ENCODE measurements at places on chromosomes 16 and 17.

DNA sequence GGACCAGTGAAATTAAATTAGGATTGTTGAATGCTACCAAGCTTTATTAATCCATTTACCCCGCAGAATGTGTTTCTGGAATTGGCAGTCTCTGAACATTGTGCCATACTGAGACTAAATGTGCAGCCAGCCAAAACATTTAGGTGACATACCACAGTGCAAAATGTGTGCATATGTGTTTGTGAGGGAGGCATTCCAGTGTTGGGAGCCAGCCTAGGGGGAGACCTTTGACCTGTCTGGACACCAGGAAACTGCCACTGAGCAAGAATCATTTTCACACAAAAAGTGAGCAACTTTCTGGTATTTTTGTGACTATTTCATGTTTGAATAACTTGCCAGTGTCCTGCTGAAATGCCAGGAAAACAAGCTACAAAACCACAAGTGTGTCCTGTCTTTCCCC lies 64.7 kb upstream of the SLC12A3 start:
- DNase-seq: peak; percentile 13

DNA sequence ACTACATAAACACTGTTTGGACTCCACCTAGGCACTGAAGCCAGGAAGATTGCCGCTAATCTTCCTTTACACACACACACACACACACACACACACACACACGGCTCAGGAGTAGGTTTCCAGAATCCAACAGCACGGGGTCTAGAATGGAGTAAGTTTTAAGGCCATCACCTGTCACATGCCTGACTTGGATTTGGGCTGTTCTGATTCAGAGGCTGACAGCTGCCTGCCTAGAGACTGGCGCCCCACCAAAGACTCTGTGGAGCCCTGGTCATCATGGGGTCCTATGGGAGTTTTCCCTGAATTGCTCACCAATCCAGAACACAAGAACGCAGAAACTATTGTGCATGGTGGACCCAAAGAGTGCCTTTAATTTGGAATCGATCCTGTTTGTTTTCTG lies 10.9 kb downstream of the CDRT4 start:
- no peak for DNase-seq

- DNase-seq: no peak
Observed at GRCh38 chr16:46748775-46749705, 896 bp upstream of the MYLK3 start.

GRCh38 chr17:10071141-10071540 lies 127.3 kb downstream of the GAS7 start:
- DNase-seq: no peak

DNA sequence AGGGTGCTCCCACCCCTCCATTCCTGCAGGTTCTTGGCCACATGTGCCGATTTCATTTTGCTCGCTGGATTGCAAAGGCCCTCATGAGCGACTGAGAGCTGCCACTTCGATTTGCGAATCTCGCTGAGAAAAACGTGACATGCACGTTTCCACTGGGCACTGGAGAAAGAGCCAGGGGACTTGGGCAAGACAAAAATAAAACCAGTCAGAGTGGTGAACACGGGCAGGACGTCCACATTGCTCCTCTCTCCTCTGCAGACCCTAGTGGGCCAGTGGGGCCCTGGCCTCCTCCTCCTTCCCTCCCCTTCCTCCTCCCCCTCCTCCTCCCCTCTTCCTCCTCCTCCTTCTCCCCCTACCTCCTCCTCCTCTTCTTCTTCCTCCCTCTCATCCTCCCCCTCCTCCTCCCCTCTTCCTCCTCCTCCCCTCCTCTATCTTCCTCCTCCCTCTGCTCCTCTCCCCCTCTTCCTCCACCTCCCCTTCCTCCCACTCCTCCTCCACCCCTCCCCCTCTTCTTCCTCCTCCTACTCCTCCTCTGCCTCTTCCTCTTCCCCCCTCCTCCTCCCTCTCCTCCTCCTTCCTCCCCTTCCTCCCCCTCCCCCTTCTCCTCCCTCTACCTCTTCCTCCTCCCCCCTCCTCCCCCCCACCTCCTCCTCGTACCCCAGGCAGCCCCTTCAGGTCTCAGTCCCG lies 28.1 kb upstream of the ENPP7 start:
- no peak for DNase-seq

- no peak for DNase-seq
Observed at GRCh38 chr17:39697961-39698360, 1.9 kb upstream of the ERBB2 start.

GRCh38 chr16:84574191-84574590 lies 43.7 kb downstream of the COTL1 start:
- no peak for DNase-seq

DNA sequence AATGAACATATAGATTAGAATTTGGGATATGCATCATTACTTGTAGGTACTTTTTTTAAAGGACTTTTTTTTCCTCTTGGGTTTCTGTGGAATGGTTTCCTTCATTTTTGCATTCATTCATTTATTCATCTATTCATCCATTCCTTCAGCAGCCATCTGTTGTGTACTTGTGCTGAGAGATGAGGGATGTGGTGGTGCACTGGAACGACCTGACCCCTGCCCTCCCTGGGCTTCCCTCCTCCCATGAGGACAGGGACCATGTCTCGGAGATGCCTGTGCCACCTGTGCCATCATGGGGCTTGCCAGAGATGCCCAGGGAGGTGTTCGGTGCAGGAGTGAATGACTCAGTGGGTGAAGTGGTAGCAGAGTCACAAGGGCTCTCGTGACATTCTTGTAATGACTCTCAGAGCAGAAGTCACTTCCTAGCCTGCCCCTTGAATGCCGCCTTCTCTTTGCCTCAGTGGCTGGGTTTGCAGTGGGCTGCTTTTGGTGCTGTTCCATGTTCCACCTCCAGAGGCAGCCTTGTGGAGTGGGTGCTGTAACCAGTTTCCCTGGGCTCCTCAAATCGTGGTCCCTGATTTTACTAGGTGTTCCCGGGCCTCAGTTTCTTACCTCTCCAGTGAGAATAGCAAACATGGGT lies 43.9 kb downstream of the CLEC16A start:
- no peak for DNase-seq

DNA sequence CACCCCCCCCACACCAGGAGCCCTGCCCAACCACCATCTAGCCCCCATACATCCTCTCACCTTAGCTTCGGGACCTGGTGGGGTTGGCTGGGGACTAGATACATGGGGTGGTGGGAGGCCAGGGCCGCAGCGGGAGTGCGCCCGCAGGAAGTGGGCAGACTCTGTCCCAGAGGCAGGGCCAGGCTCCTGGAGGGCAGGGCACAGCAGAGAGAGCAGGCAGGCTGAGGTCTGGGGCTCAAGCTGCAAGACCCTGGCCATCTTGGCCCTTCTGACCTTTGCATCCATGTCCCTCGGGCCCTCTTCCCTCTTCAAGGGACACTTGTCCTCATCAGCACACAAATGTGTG lies 2.7 kb downstream of the ENKD1 start:
- DNase-seq: no peak

DNA sequence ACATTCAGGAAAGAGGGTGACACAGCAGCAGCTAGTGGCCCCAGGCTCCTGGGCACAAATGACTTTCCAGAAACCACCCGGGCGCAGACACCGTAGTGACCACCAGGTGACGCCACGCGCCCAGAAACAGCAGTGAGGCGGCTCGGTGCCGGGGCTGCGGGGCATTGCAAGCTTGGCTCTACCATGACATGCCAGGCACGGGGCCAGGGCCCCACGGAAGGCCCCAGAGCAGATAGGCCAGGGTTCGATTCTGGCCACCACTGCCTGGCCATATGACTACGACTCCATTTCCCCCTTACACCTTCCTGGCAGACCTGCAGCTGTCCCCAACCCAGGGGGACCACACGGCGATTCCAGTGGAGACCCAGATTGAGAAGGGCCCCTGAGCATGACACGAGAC lies 6.7 kb downstream of the RHBDF1 start:
- peak; percentile 67 for DNase-seq

DNA sequence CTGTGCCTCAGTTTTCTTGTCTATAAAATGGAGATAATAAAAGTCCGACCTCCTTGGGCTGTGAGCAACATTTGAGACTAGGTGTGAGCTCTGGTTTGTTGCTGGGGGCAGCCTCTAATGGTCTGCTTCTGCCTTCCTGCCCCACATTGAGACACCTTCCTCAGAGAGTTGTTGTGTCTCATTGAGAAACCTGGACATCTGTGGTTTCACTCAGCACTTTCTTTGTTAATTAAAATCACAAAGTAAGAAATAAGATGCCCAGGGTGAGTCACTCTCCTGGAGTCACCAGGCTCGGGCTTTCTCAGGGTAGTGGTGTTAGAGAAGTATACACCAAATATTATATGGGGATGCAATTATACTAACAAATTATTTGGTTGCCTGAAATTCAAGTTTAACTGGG lies 389.2 kb upstream of the SALL1 start:
- peak; percentile 58 for DNase-seq

DNA sequence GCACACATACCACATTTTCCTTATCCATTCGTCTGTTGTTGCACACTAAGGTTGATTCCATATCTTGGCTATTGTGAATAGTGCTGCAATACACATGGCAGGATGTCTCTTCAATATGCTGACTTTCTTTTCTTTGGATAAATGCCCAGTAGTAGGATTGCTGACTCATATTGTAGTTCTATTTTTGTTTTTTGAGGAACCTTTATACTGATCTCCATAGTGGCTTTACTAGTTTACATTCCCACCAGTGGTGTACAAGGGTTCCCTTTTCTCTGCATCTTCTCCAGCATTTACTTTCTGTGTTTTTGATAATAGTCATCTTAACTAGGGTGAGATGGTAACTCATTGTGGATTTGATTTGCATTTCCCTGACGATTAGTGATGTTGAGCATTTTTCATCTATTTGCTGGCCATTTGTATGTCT lies 118.1 kb downstream of the STXBP4 start:
- peak; percentile 92 for DNase-seq

DNA sequence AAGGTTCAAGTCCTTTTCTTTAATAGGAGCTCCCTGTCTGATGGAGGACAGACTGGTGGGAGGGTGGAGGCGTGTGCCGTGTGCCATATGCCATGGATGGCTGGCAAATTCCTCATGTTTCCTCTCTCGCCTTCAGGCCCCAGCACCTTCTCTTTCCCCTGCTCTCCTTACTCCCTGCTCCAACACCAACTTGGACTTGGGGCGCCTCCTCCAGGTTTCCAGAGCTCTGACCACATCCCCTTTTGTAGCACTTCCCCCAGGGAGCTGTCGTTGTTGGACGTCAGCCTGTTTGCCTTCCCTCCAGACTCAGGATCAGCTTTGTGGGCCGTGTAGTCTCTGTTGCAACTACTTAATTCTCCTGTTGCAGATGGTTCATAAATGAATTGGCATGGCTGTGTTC lies 30.7 kb downstream of the TMC7 start:
- no peak for DNase-seq

- DNase-seq: no peak
Observed at GRCh38 chr16:2748757-2749455, 3.5 kb upstream of the SRRM2 start.

GRCh38 chr17:57720386-57721035 lies 24.6 kb downstream of the CCDC182 start:
- DNase-seq: no peak

DNA sequence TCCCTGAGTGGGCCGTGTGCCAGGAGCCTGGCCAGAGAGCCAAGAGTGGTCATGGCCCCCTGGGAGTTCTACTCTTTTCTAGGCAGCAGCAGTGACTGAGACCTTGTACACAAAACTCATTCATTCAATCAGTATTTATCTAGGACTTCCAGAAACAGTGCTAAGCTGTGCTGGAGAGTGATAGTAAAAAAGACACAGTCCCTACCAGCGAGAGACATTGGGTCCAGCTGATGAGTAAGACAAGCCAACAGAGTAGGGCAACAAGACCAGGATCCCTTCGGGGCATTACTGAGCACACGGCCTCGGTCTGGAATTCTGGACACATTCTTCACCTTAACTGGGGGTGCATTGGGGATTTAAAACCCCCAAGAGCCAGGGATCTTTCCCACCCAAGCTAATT lies 20.2 kb downstream of the CBX4 start:
- DNase-seq: no peak

- no peak for DNase-seq
Observed at GRCh38 chr17:45279898-45280297, 18.0 kb upstream of the SPATA32 start.

DNA sequence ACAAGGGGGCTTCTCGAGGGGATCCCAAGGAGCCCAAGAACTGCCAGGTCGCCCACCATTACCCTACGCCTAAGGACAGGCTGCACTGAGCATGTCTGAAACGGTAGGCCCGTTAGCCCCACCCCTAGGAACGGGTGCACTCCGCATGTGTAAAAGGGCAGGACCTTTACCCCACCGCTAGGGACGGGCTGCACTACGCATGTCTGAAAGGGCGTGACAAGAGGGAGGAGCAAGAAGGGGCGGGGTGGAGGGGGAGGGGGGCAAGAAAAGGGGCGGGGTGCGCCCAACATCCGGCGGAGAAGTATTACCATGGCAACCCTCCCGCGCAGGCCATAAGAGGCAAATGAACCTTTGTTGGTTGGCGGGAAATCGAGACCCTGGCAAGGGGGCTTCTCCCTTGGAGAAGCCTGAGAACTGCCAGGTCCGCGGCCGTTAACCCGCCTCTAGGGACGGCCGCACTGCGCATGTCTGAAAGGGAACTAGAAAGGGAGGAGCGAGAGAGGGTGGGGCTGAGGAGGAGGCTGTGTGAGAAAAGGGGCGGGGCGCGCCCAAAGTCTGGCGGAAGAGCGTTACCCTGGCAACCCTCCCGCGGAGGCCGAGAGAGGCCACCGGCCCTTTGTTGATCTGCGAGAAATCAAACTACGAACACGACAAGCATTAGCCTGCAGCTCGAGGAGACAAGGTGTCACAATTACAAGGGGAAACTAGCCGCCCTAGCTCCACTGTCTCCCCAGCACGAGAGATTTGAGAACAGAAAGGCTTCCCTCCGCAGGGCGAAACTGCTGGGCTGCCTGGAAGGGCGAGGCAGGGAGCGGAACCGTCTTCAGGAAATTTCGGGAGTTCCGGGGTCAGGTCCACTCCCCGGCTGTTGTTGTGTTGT lies 2046.8 kb downstream of the TP53TG3F start:
- no peak for DNase-seq

DNA sequence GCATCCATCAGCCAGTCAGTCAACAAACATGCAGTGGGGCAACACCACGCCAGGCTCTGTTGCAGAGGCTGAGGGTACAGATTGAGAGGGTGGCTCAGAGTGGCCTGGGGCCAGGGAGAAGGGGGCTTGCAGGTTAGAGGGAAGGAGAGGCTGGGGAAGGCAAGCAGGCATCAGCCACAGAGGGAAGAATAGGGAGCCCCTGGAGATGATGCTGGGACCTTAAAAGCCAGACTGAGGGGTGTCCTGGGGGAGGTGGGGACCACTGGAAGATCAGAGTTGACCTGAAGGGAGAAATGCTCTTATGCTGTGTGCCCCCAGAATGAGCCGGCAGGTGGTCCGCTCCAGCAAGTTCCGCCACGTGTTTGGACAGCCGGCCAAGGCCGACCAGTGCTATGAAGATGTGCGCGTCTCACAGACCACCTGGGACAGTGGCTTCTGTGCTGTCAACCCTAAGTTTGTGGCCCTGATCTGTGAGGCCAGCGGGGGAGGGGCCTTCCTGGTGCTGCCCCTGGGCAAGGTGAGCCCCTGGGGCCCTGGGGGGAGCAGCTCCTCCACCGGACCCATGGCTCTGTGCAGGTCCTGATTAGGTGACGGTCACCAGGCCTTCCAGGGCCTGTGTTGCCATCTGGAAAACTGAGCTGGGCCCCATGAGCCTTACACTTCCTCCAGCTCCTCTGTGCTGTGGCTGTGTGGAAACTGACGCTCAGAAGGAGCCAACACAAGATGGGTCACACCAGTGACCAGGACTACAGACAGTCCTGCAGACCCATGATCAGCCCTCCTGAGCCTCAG lies 1.7 kb downstream of the CORO1A start:
- no peak for DNase-seq

GRCh38 chr16:66588981-66589713 lies 9.9 kb downstream of the CMTM2 start:
- DNase-seq: no peak

- DNase-seq: no peak
Observed at GRCh38 chr17:34156401-34156740, 98.7 kb upstream of the CCL2 start.
